ENCODE measurements at places on chromosomes 2 and 18.

DNA sequence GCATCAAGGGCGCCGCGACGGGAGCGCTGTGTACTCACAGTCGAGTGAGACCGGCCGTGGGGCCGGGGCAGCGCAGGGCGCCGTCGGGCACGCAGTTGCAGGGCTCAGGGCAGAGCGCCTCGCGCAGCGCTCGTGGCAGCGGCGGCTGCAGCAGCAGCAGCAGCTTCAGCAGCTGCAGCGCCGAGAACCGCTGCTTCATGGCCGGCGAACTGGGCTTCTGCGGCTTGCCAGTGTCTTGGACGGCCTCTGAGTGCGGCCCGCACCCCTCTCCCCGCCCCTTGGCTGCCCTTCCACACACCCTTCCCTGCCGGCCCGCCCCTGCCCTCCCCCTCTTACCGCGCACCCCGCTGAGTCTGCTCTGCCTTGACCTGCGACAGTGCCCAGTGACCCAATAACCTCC, at the start of gene LHCGR:
LHCGR (minus strand) TSS at position 252 of the 400 bp plus-strand sequence; CDS start at position 199, 53 bp downstream.
- DNase-seq = peak; percentile 48

DNA sequence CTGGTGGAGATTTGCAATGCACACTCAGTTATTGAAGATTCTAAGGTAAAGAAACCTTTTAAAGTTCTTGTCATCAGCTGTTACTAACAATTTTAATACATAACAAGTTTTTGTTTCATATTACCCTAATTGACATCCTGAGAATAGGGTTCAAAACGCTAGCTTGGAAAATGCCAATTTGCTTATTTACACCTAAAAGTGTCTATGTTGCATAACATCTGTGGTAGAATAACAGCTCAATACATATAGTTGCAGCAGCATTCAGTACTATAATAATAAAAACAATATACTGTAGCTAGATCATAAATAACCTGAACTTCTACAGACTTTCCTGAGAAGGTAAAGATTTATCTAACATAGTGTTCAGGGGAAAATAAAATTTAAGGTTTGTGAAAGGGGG, 219.0 kb downstream of the OSR1 start:
- no peak for DNase-seq

DNA sequence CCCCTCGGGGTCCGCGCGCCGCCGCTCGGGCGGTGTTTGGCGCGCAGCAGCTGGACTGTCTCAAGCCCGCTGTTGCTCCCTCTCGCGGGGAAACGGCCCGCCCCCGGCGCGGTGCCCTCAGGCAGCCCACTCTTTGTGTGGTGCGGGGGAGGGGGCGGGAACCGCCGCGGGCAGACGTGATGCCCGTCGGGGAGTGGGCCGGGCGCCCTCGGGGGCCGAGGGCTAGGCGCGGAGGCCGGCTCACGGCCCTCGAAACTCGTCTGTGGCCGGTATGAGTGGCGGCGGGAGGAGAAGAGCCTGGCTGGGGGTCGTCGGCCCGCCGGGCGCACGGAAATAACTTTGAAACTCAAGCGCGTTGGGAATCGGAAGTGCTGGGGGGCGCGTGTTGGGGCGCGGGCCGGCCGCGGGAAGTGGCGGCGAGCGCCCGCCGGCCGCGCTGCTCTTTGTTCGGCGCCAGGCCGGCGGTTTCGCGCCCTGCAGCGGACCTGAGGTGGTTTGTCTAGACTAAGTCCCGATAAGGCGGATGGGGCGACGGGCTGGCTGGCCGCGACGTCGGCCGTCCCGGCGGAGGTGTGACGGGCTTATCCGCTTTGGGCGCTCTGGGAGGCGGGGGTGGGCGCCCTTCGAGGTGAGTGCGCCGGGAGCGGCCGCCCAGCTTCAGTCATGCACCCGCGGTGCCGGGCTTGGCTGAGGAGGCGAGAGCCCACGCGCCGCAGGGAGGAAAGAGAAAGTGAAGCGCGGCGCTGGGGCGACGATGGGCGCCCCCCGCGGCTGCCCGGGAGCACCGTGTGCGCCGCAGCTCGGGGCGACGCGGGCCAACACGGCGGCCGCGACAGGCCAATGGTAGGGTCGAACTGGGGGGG, 679 bp downstream of the PTMA start:
- peak; percentile 60 for DNase-seq

- no peak for DNase-seq
Measured at GRCh38 chr2:96847586-96847985, 3.8 kb upstream of the ANKRD23 start.

DNA sequence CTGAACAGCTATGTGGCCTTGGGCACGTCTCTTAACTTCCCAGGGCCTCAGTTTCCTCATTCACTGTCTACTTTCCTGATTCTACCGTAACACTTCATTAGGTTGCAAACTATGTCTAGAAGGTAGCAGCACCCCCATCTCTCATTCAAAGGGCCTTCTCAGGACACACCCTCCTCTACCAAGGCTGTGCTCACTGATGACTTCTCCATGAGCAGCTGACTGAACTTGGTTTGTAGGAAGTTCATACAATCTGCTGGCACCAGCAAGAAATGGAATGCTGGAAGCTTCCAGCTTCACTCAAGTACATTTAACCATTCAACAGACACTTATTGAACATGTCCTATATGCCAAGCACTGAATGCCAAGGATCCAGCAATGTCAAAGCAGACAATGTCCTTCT, 250.8 kb upstream of the CTAGE1 start:
- DNase-seq = no peak

- DNase-seq = no peak
Measured at GRCh38 chr18:76443519-76444445, 51.3 kb downstream of the ZNF516 start.

- DNase-seq = no peak
Measured at GRCh38 chr2:139439100-139439499, 658.9 kb upstream of the NXPH2 start.

- no peak for DNase-seq
Measured at GRCh38 chr2:61233581-61233980, 71.6 kb downstream of the C2orf74 start.

DNA sequence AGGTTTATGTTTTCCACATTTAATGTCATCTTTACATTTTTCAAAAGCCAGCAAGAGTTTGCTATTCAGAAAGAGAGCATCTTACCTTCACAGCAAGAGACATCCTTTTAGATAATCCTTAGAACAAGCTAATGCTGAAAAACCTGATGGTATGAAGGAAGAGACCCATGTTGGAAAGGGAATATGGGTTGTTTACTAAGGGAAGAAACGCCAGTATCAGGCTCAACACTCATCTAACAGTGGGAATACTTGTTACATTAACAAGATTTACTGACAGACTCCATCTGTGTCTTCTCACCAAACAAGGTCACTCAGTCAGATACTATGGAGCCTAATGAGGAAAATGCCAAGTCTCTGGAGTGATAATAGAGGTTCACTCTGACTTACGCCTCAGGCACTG, 1474.1 kb upstream of the SLC39A10 start:
- DNase-seq = no peak

- DNase-seq = no peak
Measured at GRCh38 chr18:5288517-5288935, 7.0 kb downstream of the ZBTB14 start.

DNA sequence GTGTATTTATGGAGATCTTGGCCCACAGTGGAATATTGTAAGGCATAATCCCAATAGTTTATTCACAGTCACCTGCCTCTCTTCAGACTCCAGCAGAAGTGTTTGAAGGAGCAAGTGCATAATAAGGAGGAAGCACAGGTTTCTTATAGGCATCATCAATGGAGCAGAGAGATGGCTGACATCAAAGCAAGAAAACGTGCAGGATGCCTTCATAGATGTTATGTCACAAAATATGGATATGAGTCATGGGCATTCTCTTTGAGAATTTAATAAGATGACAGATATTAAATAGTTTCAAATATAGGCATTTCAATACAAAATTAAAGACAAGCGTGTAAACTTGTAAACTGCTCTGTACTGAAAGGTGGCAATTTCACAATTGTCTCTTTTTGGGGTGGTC, 4.0 kb upstream of the RND3 start:
- DNase-seq = no peak

GRCh38 chr2:105752691-105753358, 8.1 kb downstream of the NCK2 start:
- no peak for DNase-seq

GRCh38 chr2:152344579-152345195, 9.7 kb downstream of the FMNL2 start:
- DNase-seq = no peak

DNA sequence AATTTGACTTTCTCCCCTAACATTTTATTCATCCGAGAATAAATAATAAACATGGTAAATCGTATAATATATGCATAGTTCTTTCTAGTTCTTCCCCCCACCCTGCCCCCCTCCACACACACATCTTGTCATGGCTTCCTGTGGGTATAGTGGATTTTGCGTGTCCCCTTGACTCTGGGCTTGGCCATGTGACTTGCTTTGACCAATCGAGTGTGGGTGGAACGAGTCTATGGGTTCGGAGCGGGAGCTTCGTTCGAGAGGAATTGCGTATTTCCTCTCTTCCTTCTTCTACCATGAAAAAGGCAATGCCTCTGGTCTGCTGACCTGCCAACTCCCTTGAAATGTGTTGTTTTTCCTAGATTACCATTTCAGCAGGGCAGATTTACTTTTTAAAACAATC, 175.2 kb downstream of the LTBP1 start:
- DNase-seq = no peak

DNA sequence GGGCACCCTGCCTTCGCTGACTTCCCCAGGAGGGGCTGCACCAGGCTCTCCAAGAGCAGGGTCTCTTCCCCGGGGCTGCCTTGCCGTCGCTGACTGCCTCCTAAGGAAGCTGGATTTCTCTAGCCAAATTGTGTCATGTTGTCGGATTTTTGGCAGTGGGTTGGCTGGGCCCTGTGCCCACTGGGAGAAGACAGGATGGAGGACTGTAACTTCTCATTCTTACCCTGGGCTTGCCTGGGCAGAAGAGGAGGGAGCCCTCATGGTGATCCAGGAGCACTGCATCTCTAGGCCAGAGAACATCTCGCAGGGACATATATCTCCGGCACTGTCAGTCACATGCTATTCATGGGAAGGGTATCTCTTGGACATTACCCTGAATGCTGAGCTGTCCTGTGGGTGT, 6.3 kb downstream of the MYO7B start:
- no peak for DNase-seq

DNA sequence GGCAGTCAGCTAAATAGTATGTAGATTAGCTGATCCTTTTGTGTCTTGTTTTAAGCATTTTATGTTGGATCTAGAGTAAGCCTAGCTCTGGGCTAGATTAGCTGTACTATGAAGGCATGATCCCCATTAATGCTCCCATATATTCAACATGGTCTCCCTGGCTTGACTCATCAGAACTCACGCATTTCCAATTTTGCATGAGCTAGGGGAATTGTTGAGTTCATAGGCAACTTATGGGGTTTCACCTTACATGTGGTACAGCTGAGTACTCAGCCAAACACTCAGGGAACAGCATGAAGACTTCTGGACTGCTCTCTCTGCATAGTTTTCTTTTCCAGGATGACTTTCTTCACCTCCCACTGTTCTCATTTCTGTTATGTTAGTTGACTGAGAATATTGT, 248.2 kb downstream of the TMX3 start:
- no peak for DNase-seq

GRCh38 chr2:25076749-25077148, 34.9 kb downstream of the EFR3B start:
- no peak for DNase-seq

- DNase-seq = no peak
Measured at GRCh38 chr18:78123926-78124797, 855.5 kb upstream of the SALL3 start.

DNA sequence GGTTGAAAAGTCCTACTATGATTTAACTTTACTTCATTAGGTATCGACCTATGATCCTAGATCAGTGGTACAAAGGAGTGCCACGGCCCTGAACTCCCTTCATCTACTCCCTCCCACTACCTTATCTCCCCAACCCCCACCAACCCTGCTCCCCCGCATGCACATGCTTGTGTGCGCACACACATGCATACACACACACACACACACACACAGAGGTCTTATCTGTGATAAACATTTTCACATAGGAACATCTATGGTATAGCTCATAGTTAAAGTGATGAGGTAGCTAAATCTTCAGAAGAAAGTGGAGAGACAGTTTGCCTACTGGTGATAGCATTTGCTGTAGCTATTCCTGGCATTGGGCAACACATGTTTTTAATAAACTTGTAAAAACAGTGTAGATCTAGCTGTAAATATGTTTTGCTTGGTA, 471.3 kb downstream of the ZEB2 start:
- DNase-seq = no peak
